GM20000 (cell line): ENCODE measurements at places on chromosomes 6 and 20.

- peak; percentile 53 for DNase-seq
These were observed 31.9 kb downstream of the NSFL1C start for GRCh38 chr20:1434571-1435336.

- DNase-seq, result no peak
These were observed 2.0 kb upstream of the LGSN start for GRCh38 chr6:63321821-63322220.

GRCh38 chr20:24684421-24684871 lies 215.0 kb downstream of the SYNDIG1 start:
- no peak for DNase-seq

GRCh38 chr6:166556863-166557322 lies 29.6 kb downstream of the RAMACL start:
- DNase-seq, result no peak

GRCh38 chr6:28537509-28538140 lies 11.9 kb downstream of the GPX5 start:
- no peak for DNase-seq
